ENCODE measurements at places on chromosomes 3 and 15.

GRCh38 chr3:62131620-62132019 is 241.7 kb downstream of the FEZF2 start:
- DNase-seq = no peak

GRCh38 chr3:170643831-170644230 is 58.0 kb upstream of the SLC7A14 start:
- no peak for DNase-seq

GRCh38 chr15:67925182-67925581 is 85.3 kb upstream of the RNU6-1 start:
- no peak for DNase-seq

- no peak for DNase-seq
These were observed 33.3 kb upstream of the HACD2 start for GRCh38 chr3:123618076-123618708.

GRCh38 chr15:38274135-38274534 is 21.5 kb downstream of the SPRED1 start:
- DNase-seq = no peak

- peak; percentile 62 for DNase-seq
These were observed 48.2 kb upstream of the FMN1 start for GRCh38 chr15:33242669-33243191.

GRCh38 chr3:61903074-61903473 is 341.7 kb downstream of the PTPRG start:
- DNase-seq = no peak

GRCh38 chr3:46663591-46664135 is 29.8 kb downstream of the ALS2CL start:
- DNase-seq = peak; percentile 41

- no peak for DNase-seq
These were observed 72.0 kb upstream of the RASGRP1 start for GRCh38 chr15:38636597-38636996.

DNA sequence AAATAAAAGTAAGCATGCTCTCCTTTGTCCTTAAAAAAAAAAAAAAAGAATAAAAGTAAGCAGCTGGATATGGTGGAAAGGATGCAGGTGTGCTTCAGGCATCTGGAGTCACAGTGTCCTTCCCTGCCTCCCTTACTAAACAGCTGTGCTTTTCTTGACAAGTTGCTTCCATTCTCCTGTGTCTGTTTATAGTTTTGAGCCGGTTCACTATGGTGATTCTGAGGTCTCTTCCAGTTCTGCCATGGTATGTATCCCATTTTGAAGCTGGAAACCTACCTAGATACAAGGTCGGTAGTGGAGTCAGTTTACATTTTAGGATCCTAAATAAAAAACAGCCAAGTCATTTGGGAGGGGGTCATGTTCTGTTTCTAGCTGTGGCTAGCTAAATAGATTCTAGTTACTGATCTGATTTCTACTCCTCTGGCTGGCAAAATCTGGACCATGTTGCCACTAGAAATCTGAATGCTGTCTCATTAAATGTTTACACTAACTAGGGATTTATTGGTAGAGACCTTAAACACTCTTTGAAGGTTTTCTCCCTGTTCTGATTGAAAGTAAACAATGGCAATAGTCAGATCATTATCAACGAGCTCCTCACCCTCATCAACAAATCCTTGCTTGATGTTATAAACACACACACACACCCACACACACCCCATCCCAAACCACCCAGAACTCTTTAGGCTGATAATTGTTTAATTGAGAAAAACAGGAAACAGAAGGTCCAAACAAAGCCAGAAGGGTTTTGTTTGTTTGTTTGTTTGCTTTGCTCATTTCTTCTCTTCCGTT is 7.9 kb downstream of the TNFSF10 start:
- DNase-seq = no peak

DNA sequence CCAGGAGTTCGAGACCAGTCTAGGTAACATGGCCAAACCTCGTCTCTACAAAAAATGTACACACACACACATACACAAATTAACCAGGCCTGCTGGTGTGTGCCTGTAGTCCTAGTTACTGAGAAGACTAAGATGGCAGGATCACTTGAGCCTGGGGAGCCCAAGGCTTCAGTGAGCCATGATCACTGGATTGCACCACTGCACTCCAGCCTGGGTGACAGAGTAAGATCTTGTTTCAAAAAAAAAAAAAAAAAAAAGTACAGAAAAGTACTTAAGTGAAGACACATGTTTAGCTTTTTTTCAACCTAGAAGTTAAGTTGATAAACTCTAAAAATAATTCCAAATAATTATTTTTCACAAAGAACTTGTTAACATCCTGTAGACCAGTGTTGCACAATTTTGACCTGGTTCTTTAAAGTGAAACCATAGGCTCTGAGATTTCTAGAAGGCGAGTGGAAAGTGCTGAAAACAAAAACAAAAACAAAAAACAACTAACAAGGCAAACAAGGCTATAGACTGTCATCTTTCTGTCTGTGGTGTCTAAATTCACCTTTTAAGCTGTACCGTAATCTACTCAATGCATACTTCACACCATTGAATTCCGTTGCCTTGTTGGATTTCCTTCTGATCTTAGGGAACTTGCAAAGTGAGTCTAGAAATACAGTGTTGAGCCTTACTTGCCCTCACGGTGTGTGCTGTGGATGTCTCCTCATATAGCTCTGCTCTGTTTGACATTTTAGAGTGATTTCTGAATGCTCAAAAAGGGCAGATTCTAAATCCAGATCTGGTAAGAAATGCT is 63.5 kb downstream of the CHST2 start:
- DNase-seq = no peak

DNA sequence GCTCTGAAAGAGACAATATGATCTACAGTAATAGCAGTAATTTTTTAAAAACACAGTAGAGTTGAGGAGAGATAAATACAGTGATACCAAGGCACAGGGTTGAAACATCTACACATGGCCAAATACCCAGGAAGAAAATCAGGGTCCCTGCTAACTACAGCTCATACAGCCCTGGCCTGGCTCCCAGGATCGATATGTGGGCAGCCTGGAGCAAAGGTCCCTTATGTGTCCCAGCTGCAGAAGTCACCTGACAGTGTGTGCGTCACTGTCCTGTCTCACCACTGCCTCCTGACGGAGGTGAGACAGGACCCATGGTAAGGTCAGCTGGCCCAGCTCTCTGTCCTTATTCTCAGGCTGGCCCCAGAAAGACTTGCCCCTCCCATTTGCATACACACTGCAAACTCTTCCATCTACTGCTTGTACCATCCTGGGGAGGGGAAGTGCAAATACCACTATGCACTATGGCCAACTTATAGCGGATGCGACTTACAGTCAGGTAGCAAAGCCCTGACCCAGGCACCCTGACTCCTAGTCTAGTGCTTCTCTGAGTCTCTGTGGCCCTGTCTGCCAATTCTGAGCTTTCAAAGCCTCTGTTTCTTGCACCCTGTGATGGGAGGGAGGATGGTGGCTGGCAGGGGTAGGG is 22.0 kb upstream of the BCL2L10 start:
- DNase-seq = no peak

DNA sequence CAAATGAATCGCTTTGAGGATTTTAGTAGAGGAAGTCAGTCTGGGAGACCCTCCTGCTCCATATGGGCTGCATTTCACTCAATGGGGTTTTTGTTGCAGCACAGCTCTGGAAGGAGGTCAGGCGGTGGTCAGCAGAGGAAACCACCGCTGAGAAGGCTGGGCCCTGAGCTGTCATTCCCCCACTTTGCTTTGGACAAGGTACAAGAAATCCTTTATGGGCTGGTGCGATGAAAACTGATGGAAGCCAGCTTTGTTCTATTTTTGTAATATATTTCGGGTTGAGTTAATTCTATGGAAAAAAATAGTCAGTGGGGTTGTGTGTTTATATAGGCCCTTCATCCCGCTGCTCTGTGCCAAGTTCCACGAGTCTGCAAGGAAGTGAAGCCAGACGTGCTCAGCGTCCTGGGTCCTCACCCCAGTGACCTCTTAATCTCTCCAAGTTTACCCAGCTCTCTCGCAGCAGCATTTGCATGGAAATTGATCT is 157.1 kb upstream of the TMC3 start:
- DNase-seq = peak; percentile 2

DNA sequence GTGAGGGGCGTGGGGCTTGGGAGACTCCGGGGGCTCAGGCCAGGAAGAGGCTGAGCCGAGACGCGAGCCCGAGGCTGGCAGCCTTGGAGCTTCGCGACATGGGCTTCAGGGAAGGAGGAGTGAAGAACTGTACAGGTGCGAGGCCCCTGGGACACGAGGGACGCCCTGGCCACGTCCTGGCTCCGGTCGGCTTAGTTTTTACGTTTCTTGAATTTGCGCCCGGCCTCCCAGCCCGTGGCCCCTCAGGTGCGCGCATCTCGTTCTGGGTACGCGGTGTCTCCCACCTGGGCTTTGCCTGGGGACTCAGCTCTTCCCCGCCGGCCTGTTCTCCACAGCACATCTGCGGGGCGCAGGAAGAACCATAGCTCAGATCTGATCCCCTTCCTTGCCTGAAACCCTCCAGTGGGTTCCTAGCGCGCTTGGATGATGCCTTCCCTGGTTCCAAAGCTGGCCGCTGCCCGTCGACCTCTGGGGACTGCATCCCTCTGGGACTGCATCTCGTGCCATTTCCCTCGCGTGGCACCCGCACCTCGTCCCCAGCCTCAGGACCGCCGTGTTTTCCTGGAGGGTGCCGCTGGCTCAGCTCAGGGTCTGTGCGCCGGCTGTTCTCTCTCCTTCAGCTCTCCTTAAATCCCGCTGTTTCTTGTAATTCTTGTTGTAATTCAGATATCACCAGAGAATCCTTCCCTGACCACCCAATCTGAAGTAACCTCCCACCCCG is 614 bp downstream of the CHCHD6 start:
- no peak for DNase-seq

DNA sequence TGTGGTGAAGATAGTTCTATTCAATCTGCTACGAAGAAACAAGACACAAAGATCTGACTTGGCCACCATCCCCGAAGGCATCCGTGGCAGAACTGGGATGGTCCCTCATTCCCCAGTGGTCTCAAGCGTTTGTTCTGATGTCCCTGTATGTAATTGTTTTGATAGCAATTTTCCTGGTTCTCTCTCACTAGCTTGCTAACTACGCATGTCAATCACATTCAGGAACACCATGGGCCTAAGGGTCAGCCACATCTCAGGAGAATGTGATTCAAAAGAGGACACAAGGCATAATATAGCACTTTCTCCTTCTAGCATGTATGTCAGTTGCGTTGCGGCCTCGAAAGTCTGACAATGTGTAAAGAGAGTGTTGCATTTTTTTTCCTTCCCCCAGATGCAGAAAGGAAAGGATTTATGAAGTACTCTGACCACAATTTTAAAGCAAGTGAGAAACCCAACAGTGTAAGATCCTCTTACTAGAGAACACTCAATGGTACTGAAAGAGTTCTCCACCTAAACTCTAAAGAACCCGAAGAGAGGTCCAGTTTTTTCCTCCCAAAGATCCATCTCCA is 32.0 kb upstream of the TCF12 start:
- no peak for DNase-seq

GRCh38 chr15:31843426-31844055 is 186.8 kb upstream of the CHRNA7 start:
- DNase-seq = no peak

DNA sequence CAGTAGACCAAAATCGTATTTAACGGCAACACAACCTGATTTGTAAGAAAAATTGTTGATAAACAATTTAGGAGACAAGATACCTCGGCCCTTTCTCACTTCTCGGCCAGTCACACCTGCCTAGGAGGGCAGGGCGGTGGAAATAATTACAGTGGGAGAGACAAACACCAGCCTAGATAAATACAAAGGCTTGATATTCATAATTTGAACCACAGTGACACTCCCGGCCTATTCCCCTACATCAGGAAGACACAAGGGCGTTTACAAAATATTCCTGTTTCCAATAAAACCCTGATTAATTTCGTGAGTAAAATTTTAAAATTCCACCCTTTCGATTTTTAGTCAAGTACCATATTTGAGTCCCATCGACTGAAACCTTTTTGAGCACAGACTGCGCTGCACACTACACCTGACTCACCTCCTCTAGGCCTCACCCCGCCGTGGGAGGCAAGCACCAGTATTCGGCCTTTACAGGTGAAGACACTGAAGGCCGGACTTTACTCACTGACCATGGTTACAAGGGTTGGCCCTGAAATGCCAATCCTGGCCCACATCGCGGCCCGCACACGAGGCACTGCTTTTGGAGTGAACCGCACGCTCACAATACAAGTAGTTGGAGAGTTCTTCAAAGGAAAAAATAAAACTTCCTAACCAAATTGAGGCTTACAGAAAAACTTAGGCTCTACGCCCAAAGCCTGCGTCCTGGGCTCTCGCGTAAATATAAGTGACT is 794 bp downstream of the ARPP19 start:
- peak; percentile 53 for DNase-seq

DNA sequence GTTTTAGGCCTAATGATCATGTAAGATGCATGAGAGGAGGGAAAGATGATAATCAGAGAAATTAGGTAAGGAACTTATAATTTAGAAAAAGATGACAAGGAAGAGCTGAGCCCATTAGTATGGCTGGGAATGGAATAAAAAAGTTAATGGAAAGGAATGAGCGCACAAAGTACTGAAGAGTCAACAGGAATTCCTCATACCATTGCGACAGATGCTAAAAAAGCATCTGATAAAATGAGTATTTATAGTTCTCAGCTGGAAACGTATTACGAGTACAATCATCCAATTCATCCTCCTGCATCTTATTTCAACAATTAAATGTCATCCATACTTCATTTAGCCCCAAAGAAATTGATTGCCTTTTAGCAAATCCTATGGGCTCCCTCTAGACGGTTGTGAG is 58.9 kb downstream of the TMCC1 start:
- DNase-seq = no peak

- no peak for DNase-seq
These were observed 77.3 kb downstream of the APBA2 start for GRCh38 chr15:28962851-28963710.

DNA sequence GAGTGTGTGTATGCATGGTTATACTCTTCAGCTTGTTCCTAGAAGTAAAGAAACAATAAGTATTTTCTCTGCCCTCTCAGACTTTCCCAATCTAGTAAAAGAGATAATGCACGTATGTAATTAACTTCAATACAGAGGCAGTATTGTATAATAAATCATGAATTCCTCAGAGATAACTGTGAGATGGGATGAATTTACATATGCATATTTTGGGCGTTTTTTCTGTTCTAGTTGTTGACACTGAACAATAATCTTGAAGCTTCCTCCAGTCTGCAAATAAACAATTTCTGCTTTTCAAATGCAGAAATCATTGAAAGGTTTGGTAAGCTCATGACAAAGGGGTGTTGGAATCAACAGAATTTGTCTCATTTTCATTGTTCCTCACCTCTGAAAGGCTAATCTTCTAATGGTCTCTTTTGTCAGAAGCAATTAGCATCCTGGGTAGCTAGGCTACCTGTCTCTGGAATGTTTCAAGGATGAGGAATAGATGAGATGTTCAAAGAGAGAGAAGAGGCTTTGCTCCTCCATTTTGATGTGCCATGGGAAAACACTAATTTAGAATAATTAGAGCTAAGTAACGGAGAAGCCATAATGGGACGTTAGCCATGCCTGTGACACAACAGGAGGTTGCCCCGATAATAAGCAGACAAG is 43.3 kb upstream of the SIAH2 start:
- DNase-seq = no peak

DNA sequence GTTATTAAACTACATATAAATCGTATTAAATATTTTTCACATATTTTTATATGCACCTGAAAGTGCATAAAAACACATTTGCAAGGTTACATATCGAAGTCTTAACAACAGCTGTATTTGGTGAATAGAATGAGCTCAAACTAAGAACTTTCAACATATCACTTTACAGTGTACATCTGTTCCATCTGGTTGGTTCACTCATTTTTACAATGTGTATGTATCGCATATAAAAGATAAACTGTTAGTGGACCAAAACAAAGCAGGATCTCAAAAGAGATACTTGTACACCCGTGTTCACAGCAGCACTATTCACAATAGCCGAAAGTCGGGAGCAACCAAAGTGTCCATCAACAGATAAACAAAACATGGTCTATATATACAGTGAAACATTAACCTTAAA is 55.8 kb downstream of the TBL1XR1 start:
- DNase-seq = no peak

Measured in PC-3 (cell line).